T-cell (primary cell): ENCODE measurements at places on chromosomes 1 and 21.

GRCh38 chr1:110258734-110259133, 48.6 kb downstream of the KCNC4 start:
- H3K4me3 ChIP-seq: no peak overlapping the region
- no peak for DNase-seq

- no peaks in the 10 kb centered on the region for H3K36me3 ChIP-seq
- no peak overlapping the region for H3K27ac ChIP-seq
- no peak overlapping the region for H3K4me3 ChIP-seq
- DNase-seq: no peak
- no peaks in the 10 kb centered on the region for H3K4me1 ChIP-seq
Measured at GRCh38 chr1:70571191-70571590, 160.1 kb downstream of the CTH start.

DNA sequence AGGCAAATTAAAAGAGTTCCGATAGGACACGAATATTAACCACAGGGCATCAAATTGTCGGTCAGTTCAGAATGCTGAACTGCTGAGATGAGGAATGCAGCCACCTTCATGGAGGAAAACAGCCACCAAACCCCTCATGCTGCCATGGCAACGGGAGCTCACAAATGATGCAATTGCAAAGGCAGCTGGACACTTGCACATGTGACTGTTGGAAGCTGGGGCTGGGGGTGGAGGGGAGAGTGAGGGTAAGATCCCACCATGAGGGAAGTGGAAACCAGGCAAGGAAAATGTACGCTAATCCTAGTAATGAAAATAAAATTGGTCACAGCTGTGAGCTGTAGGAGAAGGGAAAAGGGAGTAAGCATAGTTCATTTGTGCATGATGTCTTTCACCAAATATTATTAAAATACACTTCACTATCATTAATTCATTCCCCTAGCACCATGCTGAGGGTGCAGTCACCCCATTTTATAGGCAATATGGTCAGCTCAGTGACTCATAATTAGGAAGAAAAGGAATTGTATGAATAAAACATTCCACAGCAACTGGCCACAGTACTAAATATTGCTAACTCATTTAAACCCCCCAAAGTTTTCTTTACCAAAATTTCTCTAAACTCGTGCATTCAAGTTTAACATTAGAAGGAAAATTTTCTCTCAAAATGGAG, 15.3 kb downstream of the BECN2 start:
- no peaks in the 10 kb centered on the region for H3K36me3 ChIP-seq
- H3K27ac ChIP-seq: no peak overlapping the region
- no peaks in the 10 kb centered on the region for H3K4me1 ChIP-seq

DNA sequence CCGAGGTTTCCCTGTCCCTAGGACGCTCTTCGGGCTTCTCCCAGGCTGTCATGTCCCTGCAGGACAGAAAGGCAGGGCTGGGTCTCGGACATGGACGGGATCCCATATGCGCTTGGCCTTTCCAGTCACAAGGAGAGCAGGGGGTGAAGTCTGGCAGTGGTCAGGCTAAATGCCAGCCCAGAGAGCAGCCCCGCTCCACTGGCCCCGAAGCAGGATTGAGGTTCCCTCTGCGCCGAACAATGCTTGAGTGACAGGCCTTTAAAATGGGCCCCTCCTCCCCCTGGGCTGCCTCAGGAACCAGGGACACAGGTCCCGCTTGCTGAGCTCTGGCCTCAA, 12.7 kb downstream of the DRAXIN start:
- H3K36me3 ChIP-seq: no peaks in the 10 kb centered on the region
- DNase-seq: no peak
- H3K27me3 ChIP-seq: peaks cover 51% of the 10 kb centered on the region
- peaks cover 3% of the 10 kb centered on the region for H3K4me1 ChIP-seq
- no peak overlapping the region for H3K4me3 ChIP-seq
- no peak overlapping the region for H3K27ac ChIP-seq

DNA sequence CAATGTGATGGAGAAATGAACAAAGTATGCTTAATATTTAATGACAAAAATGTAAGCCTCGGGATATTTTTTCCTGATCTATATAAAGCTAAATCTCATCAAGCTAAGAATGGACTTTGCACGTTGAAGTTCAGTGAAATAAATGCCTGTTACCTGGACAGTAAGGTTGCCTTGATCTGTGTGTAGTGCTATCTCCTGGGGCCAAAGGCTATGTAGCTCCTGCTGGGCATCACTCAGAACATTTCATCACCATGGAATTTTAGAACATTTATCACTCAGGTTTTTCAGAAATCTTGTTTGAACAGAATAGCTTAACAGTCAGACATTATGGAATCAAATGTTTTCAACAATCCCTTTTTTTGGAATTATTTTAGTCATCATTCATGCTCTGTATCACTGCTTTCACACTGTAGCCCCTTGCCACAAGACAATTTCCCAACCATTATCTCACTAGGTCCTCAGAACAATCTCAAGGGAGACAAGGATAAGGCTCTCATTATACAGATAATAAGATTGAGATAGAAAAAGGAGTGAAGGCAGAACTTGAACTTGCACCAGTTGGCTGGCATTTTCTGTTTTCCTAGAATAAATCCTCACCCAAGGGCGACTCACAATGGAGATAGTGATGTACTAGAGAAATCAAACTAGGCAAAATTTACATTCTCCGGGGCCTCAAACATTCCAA, 3.7 kb downstream of the OR10J1 start:
- H3K4me1 ChIP-seq: no peaks in the 10 kb centered on the region
- no peaks in the 10 kb centered on the region for H3K36me3 ChIP-seq
- H3K4me3 ChIP-seq: no peak overlapping the region
- no peaks in the 10 kb centered on the region for H3K27me3 ChIP-seq

- H3K36me3 ChIP-seq: no peaks in the 10 kb centered on the region
- H3K4me1 ChIP-seq: no peaks in the 10 kb centered on the region
- H3K27ac ChIP-seq: no peak overlapping the region
- peaks cover 3% of the 10 kb centered on the region for H3K27me3 ChIP-seq
Measured at GRCh38 chr1:56531624-56532349, 47.6 kb downstream of the PLPP3 start.

- no peaks in the 10 kb centered on the region for H3K4me1 ChIP-seq
- DNase-seq: no peak
- no peak overlapping the region for H3K4me3 ChIP-seq
Measured at GRCh38 chr1:18773753-18774152, 85.7 kb downstream of the TAS1R2 start.

GRCh38 chr21:35366394-35367080, 317.4 kb upstream of the RUNX1 start:
- no peaks in the 10 kb centered on the region for H3K36me3 ChIP-seq
- no peak overlapping the region for H3K27ac ChIP-seq
- no peak overlapping the region for H3K4me3 ChIP-seq
- DNase-seq: no peak

DNA sequence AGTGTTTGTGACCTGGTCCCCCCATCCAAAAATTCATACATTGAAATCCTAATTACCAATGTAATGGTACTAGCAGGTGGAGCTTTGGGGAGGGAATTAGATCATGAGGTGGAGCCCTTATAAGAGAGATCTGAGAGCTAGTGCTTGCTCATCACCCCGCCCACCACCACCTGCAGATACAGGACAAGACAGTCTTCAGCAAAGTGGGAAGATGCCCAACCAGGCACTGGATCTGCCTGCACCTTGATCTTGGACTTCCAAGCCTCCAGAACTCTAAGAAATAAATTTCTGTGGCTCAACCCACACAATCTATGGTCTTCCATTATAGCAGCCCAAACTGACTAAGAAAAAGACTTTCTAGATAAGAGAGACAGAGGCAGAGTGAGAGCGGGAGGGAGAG, 343.4 kb downstream of the LRRIQ3 start:
- no peak overlapping the region for H3K4me3 ChIP-seq
- H3K27me3 ChIP-seq: no peaks in the 10 kb centered on the region
- no peak overlapping the region for H3K27ac ChIP-seq
- H3K4me1 ChIP-seq: no peaks in the 10 kb centered on the region
- no peak for DNase-seq

DNA sequence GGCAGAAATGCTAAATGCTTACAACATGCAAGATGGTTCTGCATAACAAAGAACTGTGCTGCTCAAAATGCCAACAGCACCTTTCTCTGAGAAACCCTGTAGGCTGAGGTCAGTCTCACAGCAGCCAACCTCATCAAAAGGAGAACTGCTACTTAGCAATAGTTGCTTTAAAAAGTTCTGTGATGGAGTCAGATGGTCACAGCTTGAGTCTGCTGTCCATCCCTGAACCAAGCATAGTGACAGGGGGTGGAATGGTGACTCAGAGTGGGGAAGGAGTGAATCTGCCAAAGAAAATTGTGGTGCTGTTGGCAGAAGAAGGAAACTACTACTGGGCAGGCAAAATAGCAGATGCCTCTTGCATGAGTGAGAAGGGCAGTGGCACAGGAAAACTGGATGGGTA, 106.0 kb upstream of the FAM78B start:
- DNase-seq: no peak
- no peaks in the 10 kb centered on the region for H3K4me1 ChIP-seq
- H3K27ac ChIP-seq: no peak overlapping the region
- no peaks in the 10 kb centered on the region for H3K36me3 ChIP-seq

GRCh38 chr21:29737186-29737585, 202.6 kb downstream of the GRIK1 start:
- no peak for DNase-seq
- H3K4me1 ChIP-seq: no peaks in the 10 kb centered on the region
- H3K4me3 ChIP-seq: no peak overlapping the region
- H3K36me3 ChIP-seq: no peaks in the 10 kb centered on the region

GRCh38 chr1:94125551-94126514, 4.9 kb upstream of the ABCA4 start:
- H3K36me3 ChIP-seq: no peaks in the 10 kb centered on the region
- H3K4me3 ChIP-seq: no peak overlapping the region
- H3K27ac ChIP-seq: no peak overlapping the region
- no peaks in the 10 kb centered on the region for H3K4me1 ChIP-seq
- DNase-seq: no peak
- H3K27me3 ChIP-seq: peaks cover 8% of the 10 kb centered on the region

DNA sequence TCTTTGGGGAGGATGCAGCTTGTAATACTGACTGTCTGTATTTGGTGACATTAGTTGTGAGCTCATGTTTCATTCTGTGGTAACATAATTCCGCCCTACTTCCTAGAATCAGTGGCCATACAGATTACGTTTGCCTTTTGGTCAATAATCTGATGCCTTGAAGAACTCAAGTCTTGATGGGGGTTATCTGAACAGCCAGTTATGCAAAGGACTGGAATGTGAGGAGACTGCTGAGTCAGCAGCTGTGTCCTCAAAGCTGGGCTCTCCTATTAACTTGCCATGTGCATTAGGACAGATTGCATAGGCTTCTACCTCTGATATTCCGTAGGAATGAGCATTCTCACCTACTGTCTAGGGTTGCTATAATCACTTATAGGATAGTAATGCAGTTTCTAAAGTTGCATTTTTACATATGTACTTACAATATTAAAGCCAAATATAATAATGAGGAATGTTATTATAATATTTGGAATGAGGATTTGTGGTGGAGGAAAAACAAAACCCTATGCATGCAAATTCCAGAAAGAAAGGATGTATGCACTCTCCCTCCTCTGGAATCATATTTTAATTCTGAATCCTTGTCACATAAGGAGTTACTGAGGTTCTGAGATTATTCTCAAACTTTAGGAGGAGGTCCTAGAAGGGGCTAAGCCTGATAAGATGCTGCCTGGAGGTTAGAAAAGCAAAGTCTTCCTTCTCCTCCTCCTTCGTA, 116.0 kb downstream of the NOS1AP start:
- no peak overlapping the region for H3K27ac ChIP-seq
- DNase-seq: no peak
- no peak overlapping the region for H3K4me3 ChIP-seq
- no peaks in the 10 kb centered on the region for H3K4me1 ChIP-seq
- H3K36me3 ChIP-seq: no peaks in the 10 kb centered on the region

DNA sequence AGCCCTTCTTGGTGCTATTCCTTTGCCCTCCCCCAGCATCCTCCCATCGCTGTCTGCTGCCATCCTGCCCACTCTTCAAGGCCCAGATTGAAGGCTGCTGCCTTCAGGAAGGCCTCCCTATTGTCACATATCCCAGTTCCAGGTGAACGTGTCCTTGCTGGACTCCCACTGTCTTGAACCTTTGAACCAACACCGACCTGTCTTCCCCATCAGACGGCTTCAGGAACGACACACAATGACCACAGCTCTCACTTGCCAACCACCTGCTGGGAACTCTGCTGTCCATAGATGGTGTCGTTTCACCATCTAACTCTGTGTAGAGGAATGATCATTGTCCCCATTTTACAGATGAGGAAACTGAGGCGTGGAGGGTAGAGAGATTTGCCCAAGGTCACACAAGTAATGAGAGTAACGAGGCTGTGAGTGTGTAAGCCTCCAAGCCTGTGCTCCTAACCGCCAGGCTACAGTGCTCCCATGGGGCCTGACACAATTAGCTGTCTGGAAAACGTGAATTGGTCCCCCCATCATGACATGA, 9.9 kb upstream of the PLEKHG5 start:
- peaks cover 22% of the 10 kb centered on the region for H3K4me1 ChIP-seq
- no peak overlapping the region for H3K27ac ChIP-seq
- DNase-seq: no peak
- no peak overlapping the region for H3K4me3 ChIP-seq
- H3K36me3 ChIP-seq: no peaks in the 10 kb centered on the region
- peaks cover 50% of the 10 kb centered on the region for H3K27me3 ChIP-seq

DNA sequence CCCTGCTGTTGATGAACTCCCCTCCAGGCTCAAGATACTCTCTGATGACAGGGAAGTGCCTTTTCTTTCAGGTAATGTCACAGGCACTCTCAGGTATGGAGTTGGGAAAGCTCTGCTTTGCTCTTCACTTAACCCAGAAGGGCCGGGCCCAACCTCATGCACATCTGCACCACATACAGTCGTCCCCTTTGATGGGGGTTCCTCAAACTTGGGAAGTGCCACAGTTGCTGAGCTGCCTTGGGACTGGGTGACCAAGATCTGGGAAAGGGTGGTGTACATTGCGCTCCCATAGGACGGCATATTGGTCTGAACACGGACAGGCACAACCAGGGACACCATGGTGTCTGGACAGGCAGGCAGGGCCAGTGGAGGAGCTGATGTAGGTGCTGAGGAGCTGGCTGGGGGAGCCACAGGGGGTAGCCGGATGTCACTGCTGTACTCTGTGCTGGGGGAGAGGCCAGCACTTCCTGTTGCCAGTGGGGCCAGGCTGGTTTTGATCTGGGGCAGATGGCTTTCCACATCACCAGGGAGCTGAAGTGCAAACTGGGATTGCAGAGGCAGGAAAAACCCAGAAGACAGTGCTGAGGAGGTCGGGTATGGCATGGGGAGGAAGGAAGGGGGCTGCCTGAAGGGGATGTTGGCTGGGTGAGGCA, 96.2 kb upstream of the EDN2 start:
- H3K4me3 ChIP-seq: no peak overlapping the region
- H3K36me3 ChIP-seq: peaks cover 16% of the 10 kb centered on the region
- H3K4me1 ChIP-seq: peaks cover 5% of the 10 kb centered on the region
- no peak overlapping the region for H3K27ac ChIP-seq

DNA sequence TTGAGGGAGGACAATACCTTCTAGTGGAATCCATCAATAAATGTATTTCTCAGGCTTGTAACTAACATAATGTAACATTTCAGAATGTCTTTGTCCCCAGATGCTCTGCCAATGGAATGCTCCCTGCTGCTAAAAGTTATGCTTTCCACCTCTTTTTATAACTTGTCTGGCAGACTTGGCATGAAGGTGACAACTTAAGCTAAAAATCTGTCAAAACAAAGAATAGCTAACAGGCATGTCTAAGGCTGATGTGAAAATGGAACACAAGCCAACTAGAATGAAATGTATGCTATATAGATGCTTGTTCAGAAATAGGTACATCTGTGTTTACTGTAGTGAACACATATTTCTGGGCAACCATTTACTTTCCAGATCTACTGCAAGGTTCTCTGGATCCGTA, 467.9 kb downstream of the MRPL39 start:
- no peak overlapping the region for H3K27ac ChIP-seq
- DNase-seq: no peak
- no peaks in the 10 kb centered on the region for H3K4me1 ChIP-seq
